Smooth muscle cell of trachea (primary cell): ENCODE measurements at places on chromosomes 16 and 17. TPM values are rescaled to one million over a fixed set of nuclear protein-coding genes. Genes with fewer than 3 reads are reported as not detected.

The SEZ6L2 gene
- total RNA-seq = 4.1 and 21.5 TPM in 2 replicates

The MYOCD gene
- under 0.01 TPM in 1 of 2 replicates, not detected in the other for total RNA-seq

The GJD3 gene
- 3.8 and 16.2 TPM in 2 replicates for total RNA-seq

The CYB561 gene
- total RNA-seq = 16.7 and 47.0 TPM in 2 replicates

The ULK2 gene
- total RNA-seq = 18.9 and 37.9 TPM in 2 replicates

The CTRB1 gene
- total RNA-seq = not detected in 2 replicates

The TNP2 gene
- not detected in 2 replicates for total RNA-seq

The SRCIN1 gene
- under 0.01 and 0.17 TPM in 2 replicates for total RNA-seq

The KRTAP4-6 gene
- total RNA-seq = not detected in 2 replicates

The RNF157 gene
- total RNA-seq = 1.7 and 5.1 TPM in 2 replicates

The FOXF1 gene
- total RNA-seq = 21.8 and 39.0 TPM in 2 replicates

The TEX14 gene
- under 0.01 TPM in 1 of 2 replicates, not detected in the other for total RNA-seq

The UMOD gene
- not detected in 2 replicates for total RNA-seq

The TM4SF5 gene
- not detected in 2 replicates for total RNA-seq

The CDH3 gene
- total RNA-seq = 0.17 and 0.87 TPM in 2 replicates

The CD79B gene
- 0.15 and 0.17 TPM in 2 replicates for total RNA-seq

The GAN gene
- total RNA-seq = 5.1 and 5.7 TPM in 2 replicates
